IMR-90 (cell line): ENCODE measurements at places on chromosomes 1 and 21. TPM values are rescaled to one million over a fixed set of nuclear protein-coding genes. Genes with fewer than 3 reads are reported as not detected.

DNA sequence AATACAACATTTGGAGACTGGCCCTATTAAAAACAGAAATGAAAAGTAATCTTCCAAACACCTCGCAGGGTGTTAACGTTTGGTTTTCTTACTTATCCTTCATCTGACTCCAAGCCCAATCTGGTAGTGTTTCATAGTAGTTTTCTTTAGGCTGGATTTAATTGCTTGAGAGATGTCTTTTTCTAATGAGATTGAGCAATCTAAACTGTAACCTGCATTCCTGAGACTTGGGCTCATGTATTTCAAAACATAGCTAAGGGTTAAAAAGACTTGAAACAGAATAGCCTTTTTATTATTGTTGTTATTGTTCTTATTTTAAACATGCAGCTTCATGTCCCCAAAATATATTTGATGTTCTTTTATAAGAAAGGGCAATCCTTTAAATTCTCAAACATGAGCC is 278.9 kb downstream of the TGFB2 start:
- DNase-seq = no peak

DNA sequence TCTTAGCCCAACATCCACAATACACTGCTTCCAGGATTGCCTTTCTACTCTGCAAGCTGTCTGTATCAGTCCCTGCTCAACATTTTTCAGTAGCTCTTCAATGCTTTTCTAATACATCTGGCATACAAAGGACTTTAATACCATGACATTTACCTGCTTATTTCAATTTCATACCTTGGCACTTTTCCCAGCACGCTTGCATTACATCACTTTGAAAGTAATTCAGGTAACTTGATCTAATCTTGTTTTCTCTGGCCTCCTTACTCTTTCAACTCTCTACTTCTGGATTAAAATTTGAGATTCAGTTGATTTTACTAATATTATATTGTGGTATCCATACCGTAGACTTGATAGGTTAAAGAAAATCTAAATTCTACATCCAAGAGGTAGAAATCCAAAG is 103.0 kb downstream of the PTGS2 start:
- DNase-seq = no peak

DNA sequence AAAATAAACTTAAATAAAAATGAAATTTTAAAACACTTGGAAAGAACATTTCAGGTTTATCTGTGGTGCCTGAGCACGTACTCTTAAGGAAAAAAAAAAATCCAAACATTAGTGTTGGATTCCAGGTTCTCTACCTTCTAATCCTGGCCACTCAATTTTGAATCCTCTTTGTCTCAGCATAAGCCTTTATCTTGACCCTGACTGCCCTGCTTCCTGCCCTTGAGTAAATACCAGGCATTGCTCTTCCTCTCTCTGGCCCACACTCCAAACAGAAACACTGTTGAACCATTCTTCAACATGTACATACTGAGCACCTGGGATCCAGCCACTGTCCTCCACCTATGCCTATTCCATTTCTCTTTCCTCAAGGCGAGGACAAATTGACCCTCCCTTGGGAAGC is 11.4 kb upstream of the VANGL1 start:
- DNase-seq = no peak

DNA sequence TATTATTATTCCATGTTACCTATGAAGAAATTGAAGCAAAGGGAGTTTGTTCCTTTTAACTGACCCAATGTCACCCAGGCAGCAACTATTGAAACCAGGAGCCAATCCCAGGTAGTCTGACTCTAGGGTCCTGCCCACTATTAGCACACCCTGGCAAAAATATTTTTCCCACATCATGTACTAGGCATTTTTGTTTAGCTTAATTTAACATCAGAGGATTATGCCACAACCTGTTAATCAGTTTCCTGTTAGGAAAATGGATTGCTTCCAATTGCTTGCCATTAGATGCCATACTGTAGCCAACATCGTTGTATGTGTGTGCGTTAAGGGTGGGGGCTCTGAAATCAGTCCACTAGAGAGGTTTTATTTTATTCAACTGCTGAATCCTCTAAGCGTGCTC is 281.1 kb downstream of the DNM3 start:
- no peak for DNase-seq

DNA sequence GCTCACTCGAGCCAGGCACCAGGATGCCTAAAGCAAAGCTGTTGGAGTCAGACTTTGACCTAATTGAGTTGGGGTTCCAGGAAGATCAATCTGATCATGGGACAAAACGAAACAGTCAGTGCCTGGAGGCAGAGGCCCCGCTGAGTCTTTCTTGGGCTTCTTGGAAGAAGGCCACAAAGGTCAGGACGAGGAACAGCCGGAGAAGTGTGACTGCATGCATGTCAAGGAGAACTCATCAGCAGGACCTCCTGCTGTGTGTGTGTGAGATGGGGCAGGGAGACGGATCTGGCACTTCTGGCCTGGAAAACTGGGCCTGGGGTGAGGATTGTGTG is 190.8 kb downstream of the CAMTA1 start:
- DNase-seq = no peak

Gene MIB2
- 17.2 and 18.1 TPM in 2 replicates for total RNA-seq

Gene ROR1
- 8.1 and 10.0 TPM in 2 replicates for total RNA-seq

Gene GRIK3
- not detected in 2 replicates for total RNA-seq
